Cerebellar nuclear complex (tissue), 1 donor: ENCODE measurements at places on chromosomes 12 and 14.

- no peak for DNase-seq
Observed at GRCh38 chr14:88668448-88669116, 105.7 kb downstream of the ZC3H14 start.

DNA sequence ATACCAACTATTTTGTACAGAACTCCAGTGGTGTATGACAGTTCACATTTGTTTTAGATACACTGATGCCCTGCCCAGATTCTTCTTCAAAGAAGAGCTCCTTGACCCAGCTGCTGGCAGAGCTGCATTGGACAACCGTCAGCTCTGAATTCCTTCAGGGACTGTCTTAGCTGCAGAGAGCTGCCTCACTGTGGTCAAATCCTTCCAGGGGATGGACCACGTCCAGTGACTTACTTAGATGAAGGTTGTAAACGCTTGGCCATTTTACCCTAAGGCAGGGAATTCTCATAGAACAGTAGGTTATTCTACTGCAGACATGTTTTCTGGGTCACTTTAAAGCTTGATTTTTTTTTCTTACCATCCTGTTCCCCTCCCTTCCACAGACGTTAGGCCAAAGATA is 905.0 kb upstream of the ATXN7L3B start:
- no peak for DNase-seq

- DNase-seq: no peak
Observed at GRCh38 chr14:101182476-101182875, 279.0 kb upstream of the RTL1 start.

- DNase-seq: no peak
Observed at GRCh38 chr12:32431025-32431424, 31.7 kb downstream of the FGD4 start.

DNA sequence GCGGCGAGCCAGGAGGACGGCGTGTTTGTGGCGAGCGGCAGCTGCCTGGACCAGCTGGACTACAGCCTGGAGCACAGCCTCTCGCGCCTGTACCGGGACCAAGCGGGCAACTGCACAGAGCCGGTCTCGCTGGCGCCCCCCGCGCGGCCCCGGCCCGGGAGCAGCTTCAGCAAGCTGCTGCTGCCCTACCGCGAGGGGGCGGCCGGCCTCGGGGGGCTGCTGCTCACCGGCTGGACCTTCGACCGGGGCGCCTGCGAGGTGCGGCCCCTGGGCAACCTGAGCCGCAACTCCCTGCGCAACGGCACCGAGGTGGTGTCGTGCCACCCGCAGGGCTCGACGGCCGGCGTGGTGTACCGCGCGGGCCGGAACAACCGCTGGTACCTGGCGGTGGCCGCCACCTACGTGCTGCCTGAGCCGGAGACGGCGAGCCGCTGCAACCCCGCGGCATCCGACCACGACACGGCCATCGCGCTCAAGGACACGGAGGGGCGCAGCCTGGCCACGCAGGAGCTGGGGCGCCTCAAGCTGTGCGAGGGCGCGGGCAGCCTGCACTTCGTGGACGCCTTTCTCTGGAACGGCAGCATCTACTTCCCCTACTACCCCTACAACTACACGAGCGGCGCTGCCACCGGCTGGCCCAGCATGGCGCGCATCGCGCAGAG is 873 bp downstream of the PLXNC1 start:
- no peak for DNase-seq

- no peak for DNase-seq
Observed at GRCh38 chr12:15535352-15535781, 213.1 kb downstream of the PTPRO start.

GRCh38 chr14:69687606-69688298 is 76.4 kb downstream of the SUSD6 start:
- DNase-seq: peak; percentile 13

DNA sequence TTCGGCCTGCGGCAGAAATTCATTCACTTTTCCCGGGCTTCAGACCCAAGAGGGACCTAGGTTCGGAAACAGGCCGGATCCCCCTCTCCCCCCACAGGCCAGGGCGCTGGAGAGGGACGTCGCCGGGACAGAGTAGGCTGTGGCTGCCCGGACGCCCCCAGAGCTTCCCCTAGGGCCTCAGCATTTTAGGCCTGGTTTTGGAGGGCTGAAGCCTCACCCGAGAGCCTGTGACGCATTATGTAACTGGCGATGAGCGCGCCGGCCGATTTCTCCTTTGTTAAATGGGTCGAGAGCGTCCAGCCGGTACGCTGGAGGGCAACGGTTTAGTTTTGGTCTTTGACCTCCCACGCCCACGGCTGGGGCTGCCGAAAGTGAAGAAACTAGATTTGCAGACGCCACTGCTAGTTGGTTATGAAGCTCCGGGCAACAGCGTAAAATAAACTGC is 657 bp downstream of the PEBP1 start:
- no peak for DNase-seq

DNA sequence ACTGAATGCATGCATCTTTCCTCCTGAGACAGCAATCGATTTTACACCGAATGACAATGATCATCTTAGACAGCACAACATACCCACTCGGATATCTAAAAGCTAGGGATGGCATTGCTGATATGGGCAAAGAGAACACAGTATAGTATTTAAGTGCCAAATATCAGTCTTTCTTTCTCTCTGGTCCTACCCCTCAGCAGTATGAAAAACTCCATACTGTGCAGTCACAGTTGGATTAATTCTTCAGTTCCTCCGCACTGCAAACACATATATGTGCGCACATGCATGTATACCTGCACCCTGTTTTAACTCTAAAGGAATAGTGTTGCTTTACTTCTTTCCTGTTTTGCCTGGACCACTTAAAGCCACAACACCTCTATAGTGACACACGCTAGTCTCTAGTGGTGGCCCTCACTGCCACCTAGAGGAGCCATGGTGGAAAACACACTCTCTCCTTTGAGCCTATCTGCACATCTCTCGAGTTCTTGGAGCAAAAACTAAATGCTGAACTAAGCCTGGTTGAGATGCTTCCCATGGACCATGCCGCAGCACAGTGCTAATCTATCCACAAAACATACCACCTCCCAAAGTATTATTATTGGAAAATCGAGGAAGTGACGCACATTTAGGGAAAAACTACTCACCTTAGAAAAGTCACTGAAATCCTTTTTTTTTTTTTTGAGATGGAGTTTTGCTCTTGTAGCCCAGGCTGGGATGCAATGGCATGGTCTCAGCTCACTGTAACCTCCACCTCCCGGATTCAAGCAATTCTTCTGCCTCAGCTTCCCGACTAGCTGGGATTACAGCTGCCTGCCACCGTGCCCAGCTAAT is 11.9 kb downstream of the TMEM52B start:
- DNase-seq: peak; percentile 16

DNA sequence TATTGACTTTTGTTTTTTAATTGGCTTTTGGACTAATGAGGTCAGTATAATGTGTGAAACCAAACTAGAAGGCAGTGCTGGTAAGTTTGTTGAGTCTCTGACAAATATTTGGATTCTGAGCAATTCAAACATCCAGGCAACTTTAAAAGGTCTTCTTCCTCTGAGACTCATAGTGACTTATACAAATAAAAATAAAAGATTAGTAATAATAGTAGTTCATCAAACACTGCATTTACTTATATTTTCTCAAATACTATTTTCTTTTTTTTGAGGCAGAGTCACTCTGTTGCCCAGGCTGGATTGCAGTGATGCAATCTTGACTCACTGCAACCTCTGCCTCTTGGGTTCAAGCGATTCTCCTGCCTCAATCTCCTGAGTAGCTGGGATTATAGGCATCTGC is 337.9 kb downstream of the DAD1 start:
- DNase-seq: no peak
